NCI-H524 treated with DMSO at 0.1 percent for 48 hours (cell line): ENCODE measurements at places on chromosomes 12 and 14.

DNA sequence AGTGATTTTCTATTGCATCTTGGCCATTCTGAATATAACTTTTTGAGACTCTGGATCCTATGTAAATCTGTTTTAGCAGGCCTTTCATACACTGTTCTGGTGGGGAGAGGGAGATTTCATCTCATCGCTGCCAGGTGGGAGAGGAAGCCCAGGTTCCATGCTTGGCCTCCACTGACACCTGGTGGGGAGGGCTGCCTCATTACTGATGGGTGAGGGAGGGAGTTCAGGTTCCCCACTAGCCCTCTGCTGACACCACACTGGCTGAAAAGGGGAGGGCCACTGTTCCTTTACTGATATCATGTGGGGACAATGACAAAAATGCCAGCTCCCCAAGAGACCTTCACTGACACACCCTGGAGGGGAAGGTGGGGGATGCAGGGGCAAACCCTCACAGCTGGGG lies 2.4 kb upstream of the GALNT8 start:
- DNase-seq, result no peak

DNA sequence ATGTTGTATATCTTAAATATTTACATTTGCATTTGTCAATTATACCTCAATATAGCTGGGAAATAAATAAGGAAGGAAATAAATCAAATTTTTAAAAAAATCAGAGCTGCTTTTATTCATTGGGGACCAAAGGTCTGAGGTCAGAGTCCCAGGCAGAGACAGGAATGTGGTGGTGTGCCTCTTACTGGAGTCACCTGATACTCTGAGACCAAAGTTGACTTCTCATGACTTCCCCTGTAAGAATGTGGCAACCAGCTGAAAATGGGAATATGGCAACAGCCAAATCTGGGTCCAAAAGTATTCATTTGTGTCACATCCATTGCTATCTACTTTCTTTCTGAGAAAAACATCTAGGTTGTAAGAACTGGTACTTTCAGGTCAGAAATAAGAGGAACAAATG lies 496.6 kb upstream of the TMPO start:
- DNase-seq, result no peak

- DNase-seq, result no peak
Measured at GRCh38 chr12:89721291-89721987, 12.8 kb upstream of the ATP2B1 start.

DNA sequence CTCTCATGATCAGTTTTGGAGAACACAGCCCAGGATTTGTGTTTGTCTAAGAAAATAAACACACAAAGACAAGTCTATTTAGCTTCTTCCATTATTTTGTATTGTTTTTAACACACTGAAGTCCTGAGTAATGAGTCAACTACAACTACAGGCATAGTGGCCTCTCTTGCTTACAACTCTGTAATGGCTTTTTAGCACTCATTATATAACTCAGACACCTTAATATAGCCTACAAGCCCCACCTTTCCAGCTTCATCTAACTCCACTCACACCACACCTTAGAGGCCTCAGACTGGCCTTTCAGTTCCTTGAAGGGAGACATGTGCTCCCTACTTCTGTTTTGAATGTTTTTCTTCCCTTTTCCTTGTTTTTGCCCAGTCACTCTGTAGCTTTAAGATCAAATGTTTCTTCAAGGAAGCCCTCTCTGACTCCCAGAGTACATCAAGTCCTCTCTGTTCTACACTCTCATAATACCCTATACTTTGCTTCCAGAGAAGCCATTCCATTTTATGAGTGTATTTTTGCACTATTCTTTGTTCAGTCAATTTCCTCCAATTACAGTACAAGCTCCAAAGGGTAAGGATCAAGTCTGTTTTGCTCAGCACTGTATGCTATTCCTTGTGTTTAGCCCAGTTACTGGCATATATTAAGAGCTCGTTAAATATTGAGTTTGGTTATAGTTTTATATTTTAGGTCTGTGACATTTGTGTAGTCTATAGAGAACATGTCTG lies 233.6 kb upstream of the ARHGAP5 start:
- DNase-seq, result no peak
